ENCODE measurements at places on chromosomes 7 and 10. TPM values are rescaled to one million over a fixed set of nuclear protein-coding genes. Genes with fewer than 3 reads are reported as not detected.

The THNSL1 gene
- polyA plus RNA-seq = 6.2 TPM

The TMEM229A gene
- not detected for polyA plus RNA-seq

The PDAP1 gene
- polyA plus RNA-seq = 28.5 TPM

The MNX1 gene
- polyA plus RNA-seq = not detected

The TRIM74 gene
- polyA plus RNA-seq = not detected

The PLCE1 gene
- polyA plus RNA-seq = 0.32 TPM

The OR6V1 gene
- not detected for polyA plus RNA-seq

The PRSS37 gene
- not detected for polyA plus RNA-seq

The CPEB3 gene
- 1.9 TPM for polyA plus RNA-seq

The GBX1 gene
- not detected for polyA plus RNA-seq

The GIMAP2 gene
- polyA plus RNA-seq = 40.4 TPM

The GPR37 gene
- not detected for polyA plus RNA-seq
